ENCODE measurements at places on chromosomes 4 and X.
A peak's percentile ranks its signal among the peaks of the same experiment; 100 is the strongest.

DNA sequence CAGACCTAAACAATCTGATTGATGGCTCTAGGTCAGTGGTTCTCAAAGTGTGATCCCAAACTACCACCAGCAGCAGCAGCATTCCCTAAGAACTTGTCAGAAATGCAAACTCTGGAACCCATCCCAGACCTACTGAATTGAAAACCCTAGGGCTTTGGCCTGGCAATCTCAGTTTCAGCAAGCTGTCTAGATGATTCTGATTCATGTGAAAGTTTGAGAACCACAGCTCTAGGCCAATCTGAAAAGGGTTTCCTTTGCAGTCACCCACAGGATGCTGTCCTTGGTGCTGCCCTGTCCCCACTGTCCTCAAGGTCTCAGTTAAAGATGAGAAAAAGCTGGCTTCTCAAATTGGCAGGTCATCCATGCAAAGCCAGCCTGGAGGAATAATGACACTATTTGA, 34.8 kb downstream of the SMPX start:
- DNase-seq, result no peak

- no peak for DNase-seq
Measured at GRCh38 chrX:118189000-118189399, 72.4 kb upstream of the KLHL13 start.

GRCh38 chrX:107467271-107467670, 17.8 kb downstream of the FRMPD3 start:
- no peak for DNase-seq

DNA sequence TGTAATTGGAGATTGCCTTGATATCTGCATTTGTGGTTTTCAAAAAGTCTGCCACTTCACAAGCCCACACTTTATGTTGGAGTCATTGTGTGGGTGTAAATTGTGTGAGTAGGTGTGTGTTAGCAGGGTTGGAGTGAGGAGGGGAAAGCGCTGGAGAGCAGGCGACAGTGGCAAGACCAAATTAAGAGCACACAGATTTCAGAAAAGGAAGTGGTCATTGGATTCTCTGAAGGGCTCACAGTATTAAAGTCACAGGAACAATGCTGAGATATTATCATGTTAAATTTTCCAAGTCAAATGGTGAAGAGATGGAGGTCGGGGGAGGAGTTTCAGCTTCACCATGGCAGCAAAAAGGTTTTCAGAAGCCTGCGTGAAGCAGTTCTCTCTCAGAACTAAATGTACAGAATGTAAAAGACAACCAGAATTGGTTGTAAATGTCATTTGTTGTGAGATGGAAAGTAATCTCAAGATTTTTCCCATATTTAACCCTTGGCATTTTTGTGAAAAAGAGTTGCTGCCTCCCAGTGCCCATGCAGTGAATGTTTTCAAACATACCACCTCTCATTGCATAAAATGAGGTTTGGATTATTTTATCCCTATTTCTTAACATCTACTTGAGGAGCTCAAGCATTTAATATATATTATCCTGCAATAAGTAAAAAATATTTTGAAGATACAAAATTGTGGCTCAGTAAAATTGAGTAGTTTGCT, 265.9 kb downstream of the ZNF674 start:
- peak; percentile 49 for DNase-seq

DNA sequence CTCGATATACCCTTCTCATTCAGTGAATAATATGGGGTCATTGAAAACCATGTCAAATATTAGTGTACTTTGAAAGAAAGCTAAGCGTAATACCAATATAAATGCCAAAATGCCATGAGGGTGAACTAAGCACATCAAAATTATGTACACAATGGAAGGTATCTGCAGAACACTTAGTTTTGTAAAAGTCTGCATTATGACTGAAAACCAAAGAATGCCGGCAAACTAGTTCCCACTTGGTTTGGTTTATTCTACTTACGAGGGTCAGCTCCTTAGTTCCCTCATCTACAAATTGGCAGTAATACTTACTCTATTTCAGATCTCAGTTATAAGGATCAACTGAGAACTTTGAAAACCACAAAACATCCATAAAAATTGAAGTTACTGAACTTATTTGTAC, 27.3 kb downstream of the RPS6KA6 start:
- no peak for DNase-seq

DNA sequence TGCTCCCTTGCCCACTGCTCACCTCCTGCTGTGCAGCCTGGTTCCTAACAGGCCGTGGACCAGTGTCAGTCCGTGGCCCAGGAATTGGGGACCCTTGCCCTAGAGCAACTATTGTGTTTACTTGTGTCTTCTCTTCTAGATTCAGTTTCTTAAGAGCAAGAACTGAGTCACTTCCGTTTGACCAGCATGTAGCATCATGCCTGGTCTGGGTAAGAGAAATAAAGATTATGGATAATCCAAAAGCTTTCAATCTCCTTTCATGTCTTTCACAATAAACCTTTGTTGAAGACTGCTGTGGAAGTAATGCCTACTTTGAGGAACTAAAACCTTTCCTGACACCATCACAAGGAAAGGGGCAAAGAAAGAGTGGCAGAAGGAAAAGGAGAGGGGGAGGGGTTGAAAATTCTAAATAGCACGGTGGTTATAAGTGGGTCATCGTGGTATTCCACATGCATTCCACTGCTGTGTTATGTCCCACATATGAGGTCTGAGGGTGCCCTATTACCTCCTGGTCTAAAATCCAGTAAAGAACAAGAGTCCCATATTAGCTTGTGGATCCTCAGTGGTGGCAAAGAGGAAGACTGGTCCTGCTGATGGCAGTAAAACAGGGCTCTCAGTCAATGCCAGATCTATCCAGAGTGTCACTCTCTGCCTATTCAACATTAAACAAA, 133.4 kb downstream of the RASL11B start:
- no peak for DNase-seq

GRCh38 chrX:84216406-84216805, 28.4 kb upstream of the RPS6KA6 start:
- no peak for DNase-seq

GRCh38 chrX:50812995-50813842, 775 bp downstream of the SHROOM4 start:
- DNase-seq, result no peak

GRCh38 chr4:118972167-118972566, 83.5 kb downstream of the SYNPO2 start:
- no peak for DNase-seq

- no peak for DNase-seq
Measured at GRCh38 chrX:132636080-132636479, 147.2 kb upstream of the MBNL3 start.

DNA sequence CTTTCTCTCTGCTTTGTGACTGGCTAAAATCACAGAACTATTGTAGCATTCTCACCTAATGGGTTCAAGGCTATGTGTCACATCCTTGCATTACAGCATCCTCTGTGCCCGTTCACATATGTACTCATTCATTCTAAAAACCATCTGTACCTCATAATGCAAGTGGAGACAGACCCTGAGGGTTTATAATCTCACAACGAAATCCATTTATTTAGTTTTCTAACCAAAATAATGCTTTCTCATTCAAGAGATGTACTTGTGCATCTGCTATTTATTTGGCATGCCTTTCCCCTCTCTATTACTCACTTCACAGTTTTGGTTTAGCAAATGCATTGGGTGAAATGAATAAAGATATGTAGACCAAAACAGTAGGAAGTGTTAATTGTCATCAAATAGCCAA, 261.5 kb downstream of the DCHS2 start:
- no peak for DNase-seq

- DNase-seq, result no peak
Measured at GRCh38 chr4:11805842-11806241, 377.1 kb upstream of the HS3ST1 start.

- DNase-seq, result no peak
Measured at GRCh38 chr4:143399113-143399949, 62.7 kb downstream of the GAB1 start.

GRCh38 chr4:120509719-120510118, 412.8 kb downstream of the PRDM5 start:
- DNase-seq, result no peak

- no peak for DNase-seq
Measured at GRCh38 chrX:54794028-54794427, 4.0 kb downstream of the ITIH6 start.
